ENCODE measurements at places on chromosomes 5 and 9. TPM values are rescaled to one million over a fixed set of nuclear protein-coding genes. Genes with fewer than 3 reads are reported as not detected.

DNA sequence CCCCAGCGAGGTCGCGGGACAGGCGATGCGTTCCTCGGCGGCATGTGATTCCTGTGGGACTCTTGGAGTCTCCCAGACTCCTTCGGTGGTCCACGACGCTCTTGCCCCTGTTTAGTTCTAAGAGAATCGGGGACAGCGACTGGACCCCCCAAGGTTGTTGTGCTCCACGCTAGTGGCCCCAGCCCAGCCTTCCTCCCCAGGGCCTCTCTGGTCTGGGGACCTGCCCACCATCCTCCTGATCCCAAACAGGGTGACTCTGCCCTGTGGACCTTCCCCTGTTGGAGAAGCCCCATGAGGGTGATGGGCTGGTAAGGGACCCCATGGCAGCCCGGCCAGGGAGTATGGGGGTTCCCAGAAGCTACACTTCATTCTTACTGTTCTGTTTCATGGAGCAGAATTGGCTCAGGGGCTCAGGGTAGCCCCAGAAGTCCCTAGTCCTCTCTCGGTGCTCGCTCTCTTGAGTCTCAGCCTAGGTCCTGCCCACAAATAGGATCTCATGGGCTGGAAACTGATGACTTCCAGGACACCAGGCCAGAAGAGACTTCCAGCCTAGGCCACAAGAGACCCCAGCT, 880 bp downstream of the CARD19 start:
- peak overlapping the region; percentile 91 for H3K27ac ChIP-seq
- H3K36me3 ChIP-seq, result no peaks in the 10 kb centered on the region
- H3K4me3 ChIP-seq, result peak overlapping the region; percentile 91
- peaks cover 59% of the 10 kb centered on the region for H3K4me1 ChIP-seq
- H3K27me3 ChIP-seq, result no peaks in the 10 kb centered on the region

DNA sequence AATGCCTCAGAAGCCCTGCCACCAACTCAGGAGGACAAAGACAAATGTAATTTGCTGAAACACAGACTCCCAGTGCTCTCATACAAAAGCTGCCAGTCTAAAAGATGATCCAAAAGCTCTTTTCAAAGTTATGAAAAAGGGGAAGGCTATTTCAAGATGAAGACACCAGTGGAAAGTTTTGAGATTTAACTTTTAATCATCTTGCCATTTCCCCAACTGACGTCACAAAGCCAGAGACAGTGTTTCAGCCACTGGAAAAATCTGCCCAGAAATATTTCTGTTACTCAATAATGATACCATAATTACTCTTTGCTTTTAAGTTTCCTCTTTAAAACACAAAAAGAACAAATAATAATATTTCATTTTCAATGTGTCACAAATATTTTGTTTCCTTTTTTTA, 20.9 kb downstream of the ENG start:
- no peaks in the 10 kb centered on the region for H3K27me3 ChIP-seq
- DNase-seq, result no peak
- H3K36me3 ChIP-seq, result peaks cover 16% of the 10 kb centered on the region
- H3K4me1 ChIP-seq, result peaks cover 93% of the 10 kb centered on the region

Gene PARP8
- 52.3 TPM for total RNA-seq

- no peaks in the 10 kb centered on the region for H3K36me3 ChIP-seq
- H3K27ac ChIP-seq, result no peak overlapping the region
- H3K27me3 ChIP-seq, result peaks cover 22% of the 10 kb centered on the region
- H3K4me1 ChIP-seq, result no peaks in the 10 kb centered on the region
- DNase-seq, result no peak
- H3K4me3 ChIP-seq, result no peak overlapping the region
Measured at GRCh38 chr5:170509348-170509660, 5.5 kb downstream of the KCNIP1 start.

GRCh38 chr9:99867968-99868367, 38.5 kb upstream of the STX17 start:
- no peak overlapping the region for H3K27ac ChIP-seq
- H3K27me3 ChIP-seq, result no peaks in the 10 kb centered on the region
- no peaks in the 10 kb centered on the region for H3K36me3 ChIP-seq
- DNase-seq, result no peak
- no peak overlapping the region for H3K4me3 ChIP-seq

- no peaks in the 10 kb centered on the region for H3K27me3 ChIP-seq
- H3K4me1 ChIP-seq, result no peaks in the 10 kb centered on the region
- DNase-seq, result no peak
Measured at GRCh38 chr5:160488394-160489325, 67.0 kb downstream of the PTTG1 start.

Gene SCGB3A2
- 186 TPM for total RNA-seq

DNA sequence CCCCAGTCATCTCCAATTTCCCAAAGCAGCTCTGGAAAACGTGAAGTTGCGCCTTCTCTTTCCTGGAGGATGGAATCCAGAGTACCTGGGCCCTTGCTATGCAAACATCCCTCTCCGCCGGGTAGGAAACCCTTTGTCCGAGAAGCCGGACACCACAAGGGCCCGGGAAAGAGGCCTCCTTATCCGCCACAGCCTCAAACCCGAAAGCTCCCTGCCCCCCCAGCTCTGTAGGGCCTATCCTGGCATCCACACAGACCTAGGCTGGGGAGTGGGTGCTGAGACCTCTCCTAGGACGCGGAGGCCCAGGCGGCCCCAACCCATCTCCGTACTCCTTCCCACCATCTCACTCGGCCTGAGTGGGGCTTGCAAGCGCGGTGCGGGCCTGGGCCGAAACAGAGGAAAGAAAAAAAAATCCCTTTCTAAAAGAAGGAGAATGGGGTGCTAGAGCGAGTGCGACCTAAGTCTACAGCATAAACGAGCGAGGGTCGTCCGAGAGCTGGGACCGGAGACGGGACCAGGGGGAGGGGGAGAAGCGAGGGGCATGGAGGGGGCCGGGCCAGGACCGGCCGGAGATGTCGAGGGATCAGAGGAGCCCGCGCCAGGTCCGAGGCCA, 624 bp downstream of the FBXW11 start:
- H3K36me3 ChIP-seq, result no peaks in the 10 kb centered on the region
- no peaks in the 10 kb centered on the region for H3K27me3 ChIP-seq
- H3K27ac ChIP-seq, result peak overlapping the region; percentile 99

Gene SPINK6
- total RNA-seq, result not detected

- no peak overlapping the region for H3K4me3 ChIP-seq
- H3K27me3 ChIP-seq, result no peaks in the 10 kb centered on the region
- no peak for DNase-seq
- H3K36me3 ChIP-seq, result no peaks in the 10 kb centered on the region
Measured at GRCh38 chr5:52693280-52693679, 94.4 kb upstream of the ITGA1 start.

DNA sequence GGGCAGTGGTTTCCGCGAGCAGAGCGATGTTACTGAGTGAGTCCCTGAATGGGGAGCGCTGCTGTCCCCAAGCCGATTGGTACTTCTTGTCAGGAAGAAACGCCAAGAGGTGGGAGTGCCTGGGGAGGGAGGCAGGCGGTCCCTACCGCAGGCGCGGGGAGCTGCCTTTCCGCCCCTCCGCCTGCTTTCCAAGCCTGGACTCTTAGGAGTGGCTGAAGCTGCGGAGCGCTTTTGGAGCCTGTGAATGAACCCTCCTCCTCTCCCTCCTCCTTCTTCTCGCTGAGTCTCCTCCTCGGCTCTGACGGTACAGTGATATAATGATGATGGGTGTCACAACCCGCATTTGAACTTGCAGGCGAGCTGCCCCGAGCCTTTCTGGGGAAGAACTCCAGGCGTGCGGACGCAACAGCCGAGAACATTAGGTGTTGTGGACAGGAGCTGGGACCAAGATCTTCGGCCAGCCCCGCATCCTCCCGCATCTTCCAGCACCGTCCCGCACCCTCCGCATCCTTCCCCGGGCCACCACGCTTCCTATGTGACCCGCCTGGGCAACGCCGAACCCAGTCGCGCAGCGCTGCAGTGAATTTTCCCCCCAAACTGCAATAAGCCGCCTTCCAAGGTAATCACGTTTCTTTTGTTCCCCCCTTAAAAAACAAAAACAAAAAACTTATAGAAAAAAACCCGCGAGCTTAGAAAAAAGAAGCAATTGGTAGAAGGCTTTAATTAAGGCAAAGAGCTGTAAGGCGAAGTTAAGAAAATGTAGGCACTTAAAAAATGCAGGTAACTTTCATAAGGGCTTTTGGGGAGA, at the start of gene VCAN:
VCAN (plus strand) TSS at position 340 of the 808 bp plus-strand sequence. CDS start 11,775 bp downstream, outside the sequence.
- no peaks in the 10 kb centered on the region for H3K36me3 ChIP-seq
- H3K4me3 ChIP-seq, result peak within 1 kb of the TSS; percentile 59
- peak; percentile 63 for DNase-seq
- H3K4me1 ChIP-seq, result peaks cover 27% of the 10 kb centered on the region
- no peak within 1 kb of the TSS for H3K27ac ChIP-seq

DNA sequence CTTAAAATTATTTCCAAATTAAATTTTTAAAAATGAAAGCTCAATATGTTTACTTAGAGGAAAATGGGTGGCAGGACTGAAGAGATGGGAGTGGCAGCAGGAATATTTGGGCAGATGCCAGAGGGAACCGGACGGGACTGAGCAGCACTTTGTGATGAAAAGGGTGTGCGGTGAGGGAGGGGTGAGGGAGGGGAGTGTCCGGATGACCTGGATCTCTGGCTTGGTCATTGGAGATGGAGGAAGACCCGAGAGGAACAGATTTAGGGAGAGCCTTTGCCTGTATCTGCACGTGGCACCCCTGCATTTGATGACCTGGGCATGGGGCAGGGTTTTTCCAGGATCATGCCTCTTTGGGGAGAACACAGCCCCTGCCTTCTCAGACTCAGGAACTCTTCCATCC, 201.1 kb upstream of the MVB12B start:
- no peaks in the 10 kb centered on the region for H3K4me1 ChIP-seq
- peaks cover 5% of the 10 kb centered on the region for H3K27me3 ChIP-seq
- H3K36me3 ChIP-seq, result no peaks in the 10 kb centered on the region
- DNase-seq, result no peak

- no peaks in the 10 kb centered on the region for H3K36me3 ChIP-seq
- DNase-seq, result no peak
- no peaks in the 10 kb centered on the region for H3K27me3 ChIP-seq
- peak overlapping the region; percentile 46 for H3K4me3 ChIP-seq
- peak overlapping the region; percentile 78 for H3K27ac ChIP-seq
Measured at GRCh38 chr9:126325821-126326220, 808 bp upstream of the MVB12B start.

Gene FCN2
- not detected for total RNA-seq

DNA sequence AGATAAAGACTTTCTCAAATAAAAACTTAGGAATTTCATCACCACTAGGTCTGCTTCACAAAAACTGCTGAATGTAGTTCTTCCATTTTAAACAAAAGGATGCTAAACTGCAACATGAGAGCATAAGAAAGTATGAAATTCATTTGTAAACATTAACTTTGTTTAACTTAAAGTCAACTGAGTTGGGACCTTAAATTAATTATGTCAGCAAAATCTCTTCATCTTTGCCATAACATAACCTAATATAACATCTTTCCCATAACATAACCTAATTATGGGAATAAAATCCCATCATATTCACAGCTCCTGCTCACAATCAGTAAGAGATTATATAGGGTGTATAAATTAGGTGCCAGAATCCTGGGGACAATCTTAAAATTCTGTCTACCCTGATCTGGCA, 78.8 kb upstream of the PCSK5 start:
- H3K27ac ChIP-seq, result no peak overlapping the region
- H3K4me1 ChIP-seq, result no peaks in the 10 kb centered on the region
- H3K36me3 ChIP-seq, result no peaks in the 10 kb centered on the region
- no peak overlapping the region for H3K4me3 ChIP-seq
- no peaks in the 10 kb centered on the region for H3K27me3 ChIP-seq
- DNase-seq, result no peak

- H3K36me3 ChIP-seq, result no peaks in the 10 kb centered on the region
- no peaks in the 10 kb centered on the region for H3K4me1 ChIP-seq
- no peak for DNase-seq
Measured at GRCh38 chr5:147248561-147248960, 13.7 kb downstream of the STK32A start.

DNA sequence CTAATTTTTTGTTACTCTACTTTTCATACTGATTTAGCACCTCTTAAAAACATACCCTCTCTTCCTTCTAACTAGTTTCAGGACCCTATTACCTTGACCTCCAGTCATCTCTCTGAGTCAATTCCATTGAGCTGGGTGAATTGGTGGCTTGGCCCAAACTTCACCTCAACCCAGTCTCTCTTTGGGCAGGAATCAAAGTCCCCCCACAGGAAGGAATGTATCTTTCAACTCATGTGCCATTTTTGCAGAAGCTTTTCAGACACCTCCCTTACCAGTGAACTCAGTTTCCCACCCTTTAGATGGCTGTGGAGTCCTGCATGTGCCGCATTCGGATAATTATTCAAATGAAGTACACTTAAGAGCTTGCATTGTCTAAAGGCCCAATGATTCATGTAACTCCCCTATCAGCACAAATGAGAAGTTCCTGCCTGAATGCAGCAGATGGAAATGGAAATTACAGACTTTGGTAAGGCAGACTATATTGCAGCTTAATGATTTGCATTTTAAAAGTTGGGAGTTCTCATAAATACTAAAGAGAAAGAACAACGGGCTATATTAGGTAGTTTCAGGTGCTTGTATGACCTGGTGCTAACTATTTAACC, 693.5 kb downstream of the PTPRD start:
- H3K27me3 ChIP-seq, result no peaks in the 10 kb centered on the region
- no peak overlapping the region for H3K4me3 ChIP-seq
- no peaks in the 10 kb centered on the region for H3K4me1 ChIP-seq
- no peak for DNase-seq
- H3K27ac ChIP-seq, result no peak overlapping the region

DNA sequence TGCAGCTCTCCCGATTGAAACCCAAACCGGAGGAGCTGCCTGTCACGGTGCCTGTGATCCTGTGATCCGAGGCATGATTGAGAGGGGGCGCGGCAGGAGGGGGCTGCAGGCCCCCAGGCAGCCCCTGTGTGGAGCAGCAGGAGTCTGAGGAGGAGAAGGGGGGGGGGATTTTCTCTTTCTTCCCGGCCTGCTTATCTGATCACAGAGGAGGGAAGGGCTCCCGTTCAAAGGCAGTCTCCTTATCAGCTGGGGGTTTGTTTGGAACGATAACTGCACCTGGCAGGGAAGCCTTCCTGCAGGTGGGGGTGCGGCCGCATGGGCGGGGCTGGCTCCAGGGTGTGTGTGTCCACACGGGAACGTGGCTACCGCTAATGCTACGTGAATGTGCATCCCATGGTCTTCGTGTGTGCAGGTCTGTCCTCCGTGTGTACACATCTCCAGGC, 38.4 kb downstream of the LMX1B start:
- no peak for DNase-seq
- peaks cover 60% of the 10 kb centered on the region for H3K27me3 ChIP-seq
- H3K27ac ChIP-seq, result no peak overlapping the region
- H3K4me3 ChIP-seq, result no peak overlapping the region
- no peaks in the 10 kb centered on the region for H3K36me3 ChIP-seq
- no peaks in the 10 kb centered on the region for H3K4me1 ChIP-seq

DNA sequence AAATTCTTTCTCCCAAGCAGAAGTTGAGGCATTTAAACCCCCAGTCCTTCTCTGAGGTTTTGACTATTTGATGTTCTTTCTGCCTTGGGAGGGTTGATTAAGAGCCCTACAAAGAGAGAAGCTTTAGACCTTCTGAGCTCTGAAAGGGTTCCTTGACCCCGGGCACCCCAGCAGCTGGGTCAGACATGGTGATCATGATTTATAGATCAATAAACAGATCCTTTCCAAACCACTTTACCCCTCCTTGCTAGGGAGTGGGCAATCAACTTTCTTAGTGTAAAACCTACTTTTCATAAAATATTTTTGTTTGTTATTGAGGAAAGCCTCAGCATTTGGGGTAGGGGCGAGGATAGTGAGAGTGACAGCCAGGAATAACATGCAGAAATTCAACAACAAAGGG, 117.6 kb downstream of the PRDM6 start:
- no peak for DNase-seq
- H3K27me3 ChIP-seq, result no peaks in the 10 kb centered on the region
- H3K27ac ChIP-seq, result no peak overlapping the region
- no peaks in the 10 kb centered on the region for H3K36me3 ChIP-seq
- H3K4me1 ChIP-seq, result peaks cover 5% of the 10 kb centered on the region

Measured in upper lobe of right lung (tissue), 1 donor.